ENCODE measurements at places on chromosomes 1 and 21.

GRCh38 chr21:16534408-16535101 is 804.8 kb downstream of the USP25 start:
- no peak for DNase-seq

DNA sequence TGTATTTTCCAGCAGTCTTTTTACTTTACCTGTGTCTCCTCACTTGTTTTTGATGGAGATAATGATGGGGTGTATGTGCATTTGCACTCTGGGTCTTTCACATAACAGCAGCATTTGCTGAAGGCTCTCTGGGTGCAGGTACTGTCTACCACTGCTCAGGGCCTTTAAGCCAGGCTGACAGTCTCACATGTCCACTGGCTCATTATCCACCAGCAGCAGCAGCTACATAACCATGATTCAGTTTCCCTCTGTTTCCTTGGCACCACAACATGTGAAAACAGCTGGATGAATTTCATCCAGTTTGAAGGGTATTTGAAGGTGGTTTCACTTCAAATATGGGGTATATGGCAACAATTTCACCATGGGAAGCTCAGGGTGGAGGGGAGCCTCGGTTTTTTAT is 41.2 kb upstream of the ROR1 start:
- DNase-seq = no peak

DNA sequence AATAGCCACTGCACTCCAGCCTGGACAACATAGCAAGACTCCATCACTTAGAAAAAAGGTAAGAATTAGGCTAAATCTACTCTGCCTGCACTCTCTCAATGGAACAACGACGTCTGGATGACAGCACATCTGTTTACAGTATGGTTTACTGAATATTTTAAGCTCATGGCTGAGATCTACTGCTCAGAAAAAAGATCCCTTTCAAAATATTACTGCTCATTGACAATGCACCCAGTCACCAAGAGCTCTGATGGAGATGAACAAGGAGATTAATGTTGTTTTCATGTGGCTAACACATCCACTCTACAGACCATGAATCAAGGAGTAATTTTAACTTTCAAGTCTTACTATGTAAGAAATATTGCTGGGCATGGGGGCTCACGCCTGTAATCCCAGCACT is 58.0 kb downstream of the SLC27A3 start:
- DNase-seq = no peak

DNA sequence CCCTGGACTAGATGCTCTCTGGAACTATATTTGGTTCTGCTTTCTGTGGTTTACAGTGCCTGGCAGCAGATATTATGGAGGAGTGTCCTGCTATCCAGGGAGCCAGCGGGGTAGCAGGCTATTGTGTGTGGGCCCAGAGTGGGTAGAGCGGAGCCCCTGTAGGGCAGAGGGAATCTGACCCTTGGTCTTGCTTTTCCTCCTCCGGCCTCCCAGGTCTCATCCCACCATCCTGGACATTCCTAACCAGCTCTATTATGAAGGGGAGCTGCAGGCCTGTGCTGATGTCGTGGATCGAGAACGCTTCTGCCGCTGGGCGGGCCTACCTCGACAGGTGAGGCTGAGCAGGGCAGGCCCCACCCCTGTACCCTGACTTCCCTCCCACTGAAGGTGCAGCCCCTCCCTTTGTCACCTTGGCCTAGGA is 9.1 kb downstream of the RHOC start:
- no peak for DNase-seq
